ENCODE measurements at places on chromosomes 16 and 17. TPM values are rescaled to one million over a fixed set of nuclear protein-coding genes. Genes with fewer than 3 reads are reported as not detected.

KIF2B gene
- total RNA-seq, result not detected

CCL1 gene
- total RNA-seq, result not detected

HBA2 gene
- total RNA-seq, result not detected

AARS1 gene
- total RNA-seq, result 114 TPM

KRTAP9-4 gene
- total RNA-seq, result not detected

DNA sequence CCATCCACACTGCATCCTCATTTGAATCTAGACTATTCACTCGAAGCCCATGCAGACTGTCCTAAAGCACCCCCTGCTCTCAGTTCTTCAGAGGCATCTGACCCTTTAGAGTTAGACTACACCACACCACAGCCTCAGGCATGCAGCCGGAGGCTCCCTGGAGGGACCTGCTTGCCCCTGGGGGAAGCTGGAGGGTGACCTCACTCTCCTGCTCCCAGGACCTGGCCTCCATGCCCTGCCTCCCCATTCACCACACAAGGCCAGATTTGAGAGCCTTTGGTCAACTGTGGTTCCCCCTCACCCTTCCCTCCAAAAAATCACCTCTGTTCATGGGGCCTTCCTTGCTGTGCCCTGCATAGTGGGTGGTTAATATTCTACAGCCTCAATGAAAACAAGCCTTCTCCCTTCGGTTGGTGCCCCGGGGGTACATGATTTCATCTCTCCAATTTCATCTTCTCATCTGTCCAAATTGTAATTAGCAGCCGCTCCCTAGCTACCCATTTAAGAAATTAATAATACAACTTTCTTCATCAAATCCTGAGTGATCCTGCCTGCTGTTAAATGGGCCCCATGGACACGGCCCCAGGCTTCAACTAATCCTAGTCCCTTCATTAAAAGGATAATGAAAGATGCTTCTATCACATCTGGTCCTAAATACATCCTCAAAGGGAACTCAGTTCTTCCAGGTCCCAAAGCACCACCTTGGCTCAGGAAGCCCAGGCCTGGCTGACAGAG lies 24.4 kb downstream of the ABCC12 start:
- no peaks in the 10 kb centered on the region for H3K27me3 ChIP-seq
- H3K36me3 ChIP-seq, result no peaks in the 10 kb centered on the region
- DNase-seq, result no peak
- H3K4me1 ChIP-seq, result peaks cover 53% of the 10 kb centered on the region

- H3K4me1 ChIP-seq, result peaks cover 20% of the 10 kb centered on the region
- no peak overlapping the region for H3K27ac ChIP-seq
- H3K27me3 ChIP-seq, result no peaks in the 10 kb centered on the region
- H3K36me3 ChIP-seq, result peaks cover 13% of the 10 kb centered on the region
- H3K4me3 ChIP-seq, result no peak overlapping the region
Observed at GRCh38 chr17:65914784-65915342, 277.1 kb downstream of the CEP112 start.

DNA sequence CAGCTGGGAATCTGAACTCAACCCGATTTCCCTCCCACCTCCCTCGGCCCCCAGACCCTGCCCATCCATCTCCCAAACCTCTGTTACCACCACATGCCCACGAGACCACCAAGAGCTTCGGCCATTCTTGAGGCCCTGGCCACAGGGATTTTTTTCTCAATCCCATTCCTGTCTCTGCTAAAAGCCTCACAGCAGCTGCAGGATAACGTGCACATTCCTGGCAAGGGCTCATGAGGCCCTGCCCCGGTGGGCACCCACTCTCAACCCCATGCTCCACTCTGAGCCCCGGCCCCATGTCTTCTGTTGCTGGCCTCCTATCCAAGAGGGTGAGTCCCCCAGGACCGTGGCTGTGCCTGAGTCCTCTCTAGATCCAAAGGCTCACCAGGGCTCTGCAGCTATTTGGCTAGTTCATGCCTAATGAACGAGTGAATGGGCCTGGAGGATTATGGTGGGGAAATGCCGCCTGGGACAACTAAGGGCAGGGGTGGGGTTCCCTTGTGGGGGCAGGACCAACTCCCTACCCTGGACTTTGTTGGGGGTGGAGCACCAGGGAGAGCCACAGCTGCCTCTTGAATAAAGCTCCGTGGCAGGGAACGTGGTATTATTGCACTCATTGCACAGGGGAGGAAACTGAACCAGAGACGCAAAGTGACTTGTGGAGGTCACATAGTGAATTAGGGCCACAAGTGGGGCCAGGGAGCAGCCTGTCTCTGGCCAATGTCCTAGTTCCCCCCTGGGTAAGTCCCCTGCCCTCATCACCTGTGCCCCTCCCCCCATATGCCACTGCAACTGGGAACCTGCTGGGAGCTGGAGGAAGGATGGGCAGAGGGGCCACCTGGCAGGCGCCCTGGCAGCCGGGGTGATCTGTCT lies 113.8 kb upstream of the SMURF2 start:
- DNase-seq, result no peak
- peaks cover 44% of the 10 kb centered on the region for H3K27me3 ChIP-seq
- H3K4me3 ChIP-seq, result no peak overlapping the region
- no peak overlapping the region for H3K27ac ChIP-seq
- no peaks in the 10 kb centered on the region for H3K36me3 ChIP-seq
- H3K4me1 ChIP-seq, result peaks cover 9% of the 10 kb centered on the region

DNA sequence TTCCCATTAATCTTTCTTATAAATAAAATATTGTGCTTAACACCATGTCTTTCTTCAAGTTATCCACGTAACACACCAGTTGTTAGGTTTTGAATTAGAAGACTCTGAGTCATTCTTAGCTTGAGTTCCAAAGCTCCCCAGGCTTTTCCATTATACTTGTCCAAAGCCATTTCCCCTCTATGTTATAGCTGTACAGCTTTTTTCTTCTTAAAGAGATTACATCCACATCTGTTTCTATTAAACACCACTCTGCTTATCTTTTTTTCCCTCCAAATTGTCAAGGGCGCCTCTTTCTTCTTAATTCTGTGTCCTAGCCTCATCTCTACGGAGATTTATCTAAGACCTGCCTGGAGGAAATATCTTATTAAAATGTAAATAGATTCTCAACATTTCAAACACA lies 139.4 kb upstream of the CPHXL start:
- peaks cover 30% of the 10 kb centered on the region for H3K4me1 ChIP-seq
- peaks cover 1% of the 10 kb centered on the region for H3K36me3 ChIP-seq
- no peak overlapping the region for H3K27ac ChIP-seq
- DNase-seq, result no peak
- H3K4me3 ChIP-seq, result no peak overlapping the region

GRCh38 chr16:10598157-10598556 lies 17.8 kb upstream of the EMP2 start:
- H3K4me1 ChIP-seq, result peaks cover 1% of the 10 kb centered on the region
- H3K27me3 ChIP-seq, result peaks cover 13% of the 10 kb centered on the region
- no peaks in the 10 kb centered on the region for H3K36me3 ChIP-seq
- DNase-seq, result no peak

DNA sequence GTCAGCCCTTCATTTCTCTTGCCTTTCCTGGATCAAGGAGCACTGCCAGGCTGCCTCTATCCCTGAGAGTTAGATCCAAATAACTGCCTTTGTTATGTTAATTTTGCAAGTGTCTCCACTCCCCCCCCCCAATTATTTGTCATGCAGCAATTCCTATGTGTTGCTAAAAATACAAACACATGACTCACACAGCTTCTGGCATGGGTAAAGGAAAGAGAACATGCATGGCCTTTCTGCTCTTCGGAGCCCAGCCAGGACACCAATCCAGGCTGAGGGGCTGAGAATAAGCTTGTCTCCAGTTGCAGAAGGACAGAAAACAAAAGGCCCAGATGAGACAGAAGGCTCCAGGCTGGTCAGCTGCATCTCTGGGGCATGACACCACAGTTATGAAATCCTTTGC lies 148.0 kb upstream of the TNRC6C start:
- H3K4me1 ChIP-seq, result no peaks in the 10 kb centered on the region
- no peak overlapping the region for H3K4me3 ChIP-seq
- no peak overlapping the region for H3K27ac ChIP-seq

GRCh38 chr17:7716901-7717755 lies at the start of gene DNAH2:
Gene DNAH2 (plus strand): TSS chr17:7717744. CDS start chr17:7719735, 1,991 bp downstream.
- H3K4me3 ChIP-seq, result peak within 1 kb of the TSS; percentile 87
- peaks cover 34% of the 10 kb centered on the region for H3K27me3 ChIP-seq
- DNase-seq, result peak; percentile 84
- no peaks in the 10 kb centered on the region for H3K36me3 ChIP-seq
- H3K27ac ChIP-seq, result peak within 1 kb of the TSS; percentile 93

GRCh38 chr17:41781404-41782110 lies 5.0 kb downstream of the JUP start:
- peaks cover 29% of the 10 kb centered on the region for H3K4me1 ChIP-seq
- H3K36me3 ChIP-seq, result peaks cover 4% of the 10 kb centered on the region
- no peaks in the 10 kb centered on the region for H3K27me3 ChIP-seq

DNA sequence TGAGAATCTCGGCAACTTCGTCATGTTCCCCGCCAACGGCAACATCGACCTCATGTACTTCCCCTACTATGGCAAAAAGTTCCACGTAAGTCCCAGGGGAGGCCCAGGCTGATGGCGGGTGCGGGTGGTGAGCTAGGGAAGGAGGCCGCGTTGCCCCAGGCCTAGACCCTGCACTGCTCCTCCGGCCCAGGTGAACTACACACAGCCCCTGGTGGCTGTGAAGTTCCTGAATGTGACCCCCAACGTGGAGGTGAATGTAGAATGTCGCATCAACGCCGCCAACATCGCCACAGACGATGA lies 4.8 kb downstream of the ATP1B2 start:
- H3K36me3 ChIP-seq, result no peaks in the 10 kb centered on the region
- no peak overlapping the region for H3K4me3 ChIP-seq
- no peak overlapping the region for H3K27ac ChIP-seq

DNA sequence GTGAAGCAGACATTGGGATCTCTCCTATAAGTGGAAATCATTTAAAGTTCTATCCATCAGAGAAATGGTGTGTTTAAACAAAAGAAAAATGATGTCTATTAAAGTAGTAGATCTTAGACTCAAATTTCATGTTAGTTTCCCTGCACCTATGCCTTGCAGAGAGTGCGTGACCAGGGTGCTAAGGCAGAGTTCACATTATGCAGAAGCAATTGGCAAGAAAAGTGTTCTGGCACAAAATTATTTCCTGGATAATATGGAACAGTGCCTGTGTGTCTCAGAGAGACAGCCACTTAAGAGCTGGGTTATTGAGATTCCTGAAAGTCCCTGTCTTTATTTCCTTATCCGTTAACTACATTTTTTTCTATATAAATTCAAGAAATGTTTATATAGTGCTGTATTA lies 457.0 kb downstream of the CDH8 start:
- no peak for DNase-seq
- no peak overlapping the region for H3K27ac ChIP-seq
- H3K4me1 ChIP-seq, result no peaks in the 10 kb centered on the region
- no peaks in the 10 kb centered on the region for H3K36me3 ChIP-seq

GRCh38 chr17:6870841-6871240 lies 39.3 kb upstream of the TEKT1 start:
- DNase-seq, result no peak
- peaks cover 10% of the 10 kb centered on the region for H3K4me1 ChIP-seq

DNA sequence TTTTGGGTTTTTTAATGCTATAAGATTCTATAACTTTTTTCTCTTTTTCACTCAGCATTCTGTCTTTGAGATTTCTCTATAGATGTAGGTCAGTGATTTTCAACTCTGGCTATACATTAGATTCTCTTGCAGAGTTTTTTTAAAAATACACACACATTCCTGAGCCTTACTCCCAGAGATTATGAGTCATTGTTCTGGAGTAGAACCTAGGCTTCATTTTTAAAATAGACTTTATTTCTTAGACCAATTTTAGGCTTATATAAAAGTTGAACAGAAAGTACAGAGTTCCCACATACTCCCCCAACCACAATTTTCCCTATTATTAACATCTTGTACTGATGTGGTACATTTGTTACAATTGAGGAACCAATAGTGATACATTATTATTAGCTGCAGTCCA lies 63.3 kb downstream of the CYB561 start:
- H3K36me3 ChIP-seq, result peaks cover 3% of the 10 kb centered on the region
- no peak overlapping the region for H3K4me3 ChIP-seq
- no peak for DNase-seq
- H3K27ac ChIP-seq, result no peak overlapping the region

- H3K27ac ChIP-seq, result no peak overlapping the region
- H3K4me1 ChIP-seq, result peaks cover 6% of the 10 kb centered on the region
- H3K4me3 ChIP-seq, result no peak overlapping the region
- H3K36me3 ChIP-seq, result peaks cover 18% of the 10 kb centered on the region
- DNase-seq, result no peak
Observed at GRCh38 chr16:70715860-70716357, 30.1 kb upstream of the MTSS2 start.

DNA sequence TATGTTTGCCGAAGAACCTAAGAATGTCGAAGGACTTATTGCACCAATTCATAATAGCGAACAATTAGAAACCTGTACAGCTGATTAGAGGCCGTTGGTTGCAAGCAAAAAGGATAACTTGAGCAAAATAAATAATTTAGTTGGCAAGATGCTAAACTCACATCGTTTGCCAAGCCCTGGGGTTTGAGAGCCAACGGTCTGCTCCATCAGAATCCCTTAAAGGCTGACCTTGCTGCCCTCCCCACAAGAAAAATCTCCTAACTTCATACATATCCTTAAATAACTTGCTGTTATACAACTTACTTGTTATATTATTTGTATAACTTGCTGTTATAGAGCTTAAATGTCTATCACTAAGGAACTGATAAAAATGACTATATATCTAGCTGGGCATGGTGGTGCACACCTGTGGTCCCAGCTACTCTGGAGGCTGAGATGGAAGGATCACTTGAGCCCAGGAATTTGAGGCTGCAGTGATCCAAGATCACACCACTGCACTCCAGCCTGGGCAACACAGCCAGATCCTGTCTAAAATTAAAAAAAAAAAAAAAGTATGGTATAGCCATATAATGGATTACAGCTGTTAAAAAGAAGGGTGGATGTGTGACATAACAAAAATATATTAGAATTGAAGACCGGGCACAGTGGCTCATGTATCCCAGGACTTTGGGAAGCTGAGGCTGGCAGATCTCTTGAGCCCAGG lies 1.9 kb upstream of the TRIM37 start:
- H3K36me3 ChIP-seq, result peaks cover 11% of the 10 kb centered on the region
- peaks cover 8% of the 10 kb centered on the region for H3K4me1 ChIP-seq
- no peak for DNase-seq
- H3K27me3 ChIP-seq, result no peaks in the 10 kb centered on the region
- no peak overlapping the region for H3K27ac ChIP-seq
